ENCODE measurements at places on chromosomes 2 and 18. TPM values are rescaled to one million over a fixed set of nuclear protein-coding genes. Genes with fewer than 3 reads are reported as not detected.

DNA sequence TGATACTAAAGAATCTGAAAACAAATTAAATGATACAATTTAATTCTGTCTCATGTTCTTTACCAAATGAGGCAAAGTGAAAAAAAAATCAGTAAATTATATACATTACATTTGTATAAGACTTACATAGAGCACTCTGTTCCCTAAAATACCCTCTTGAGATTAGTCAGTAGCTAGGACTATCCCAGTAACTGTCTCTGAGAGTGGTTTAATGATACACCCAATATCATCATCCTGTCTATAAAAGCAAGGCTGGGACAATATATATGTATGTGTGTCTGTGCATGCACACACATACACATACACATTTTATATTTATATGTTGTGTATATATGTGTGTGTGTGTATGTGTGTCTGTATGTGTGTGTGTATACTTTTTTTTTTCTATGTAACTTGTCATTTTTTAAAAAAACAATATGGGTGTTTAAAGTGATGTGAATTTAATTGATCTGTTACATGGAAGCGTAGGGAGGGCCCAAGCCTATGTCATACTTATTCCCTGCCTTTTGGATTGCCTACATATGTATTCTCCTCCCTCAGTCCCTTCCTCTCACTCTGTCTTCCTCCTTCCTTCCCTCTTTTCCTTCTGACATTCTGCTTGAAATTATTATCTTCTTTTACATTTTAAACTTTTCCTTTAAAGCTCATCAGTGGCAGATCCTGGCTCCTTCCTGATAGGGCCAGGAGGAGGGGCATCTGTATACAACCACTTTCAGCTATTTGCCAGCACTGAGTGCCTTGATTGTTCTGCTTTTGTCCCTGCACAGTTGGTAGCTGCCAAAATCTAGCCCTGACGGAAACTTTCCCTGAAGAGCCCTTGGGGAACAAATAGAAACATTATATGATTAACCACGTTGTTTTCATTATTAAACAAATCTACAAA, 6.8 kb downstream of the ASXL3 start:
- no peak overlapping the region for H3K4me3 ChIP-seq
- no peaks in the 10 kb centered on the region for H3K36me3 ChIP-seq
- no peaks in the 10 kb centered on the region for H3K4me1 ChIP-seq
- no peak for DNase-seq

- no peaks in the 10 kb centered on the region for H3K27me3 ChIP-seq
- no peaks in the 10 kb centered on the region for H3K36me3 ChIP-seq
- H3K4me1 ChIP-seq, result 0 out of 2 replicates have a peak, but pooled peaks cover 5% of the 10 kb centered on the region
- no peak overlapping the region for H3K4me3 ChIP-seq
- no peak overlapping the region for H3K27ac ChIP-seq
Observed at GRCh38 chr18:59835605-59836379, 64.0 kb upstream of the PMAIP1 start.

DNA sequence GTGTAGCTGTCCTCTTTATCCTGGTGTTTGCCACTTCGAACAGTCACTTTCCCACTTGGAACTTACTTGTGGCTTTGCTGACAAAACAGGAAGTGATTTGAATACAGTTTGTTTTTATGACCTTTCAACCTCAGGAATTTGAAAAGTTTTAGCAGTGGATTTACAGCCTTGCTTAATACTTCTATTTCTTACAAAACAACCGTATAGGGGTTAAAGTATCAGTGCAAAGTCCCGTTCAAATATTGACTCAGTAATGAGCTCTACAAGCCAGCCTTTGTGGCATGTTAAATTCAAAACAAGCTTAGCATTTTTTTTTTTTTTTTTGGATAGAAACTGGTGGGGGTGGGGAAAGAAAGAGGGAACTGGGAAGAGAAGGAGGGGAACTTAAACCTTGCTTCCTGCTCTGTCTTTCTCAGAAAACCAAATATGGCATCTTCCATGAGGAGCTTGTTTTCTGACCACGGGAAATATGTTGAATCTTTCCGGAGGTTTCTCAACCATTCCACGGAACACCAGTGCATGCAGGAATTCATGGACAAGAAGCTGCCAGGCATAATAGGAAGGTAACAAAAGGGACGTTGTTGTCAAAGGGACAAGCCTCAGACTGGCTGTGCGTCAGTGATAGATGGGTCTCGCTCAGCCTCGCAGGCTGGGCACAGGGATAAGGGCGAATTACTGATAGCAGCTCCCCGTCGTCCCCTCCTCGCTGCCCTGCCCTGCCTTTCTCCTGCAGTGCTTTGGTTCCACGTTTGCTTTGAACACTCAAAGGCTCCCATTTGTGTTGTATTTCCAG, at the start of gene HNMT:
Gene HNMT, plus strand, starts transcription at position 408 of the 793 bp plus-strand sequence. Its CDS starts 19 bp downstream, at position 427.
- peaks cover 28% of the 10 kb centered on the region for H3K4me1 ChIP-seq
- DNase-seq, result peak; percentile 59
- H3K27me3 ChIP-seq, result no peaks in the 10 kb centered on the region
- H3K4me3 ChIP-seq, result peak within 1 kb of the TSS; percentile 66

- H3K4me1 ChIP-seq, result peaks cover 6% of the 10 kb centered on the region
- peak; percentile 20 for DNase-seq
- no peaks in the 10 kb centered on the region for H3K36me3 ChIP-seq
- no peak overlapping the region for H3K4me3 ChIP-seq
Observed at GRCh38 chr2:172826522-172826921, 90.9 kb downstream of the RAPGEF4 start.

- H3K4me3 ChIP-seq, result no peak overlapping the region
- no peak overlapping the region for H3K27ac ChIP-seq
- no peaks in the 10 kb centered on the region for H3K36me3 ChIP-seq
- no peaks in the 10 kb centered on the region for H3K27me3 ChIP-seq
Observed at GRCh38 chr2:235976956-235977355, 191.2 kb downstream of the GBX2 start.

GRCh38 chr2:205827809-205828365, 145.6 kb downstream of the NRP2 start:
- DNase-seq, result no peak
- no peak overlapping the region for H3K27ac ChIP-seq

DNA sequence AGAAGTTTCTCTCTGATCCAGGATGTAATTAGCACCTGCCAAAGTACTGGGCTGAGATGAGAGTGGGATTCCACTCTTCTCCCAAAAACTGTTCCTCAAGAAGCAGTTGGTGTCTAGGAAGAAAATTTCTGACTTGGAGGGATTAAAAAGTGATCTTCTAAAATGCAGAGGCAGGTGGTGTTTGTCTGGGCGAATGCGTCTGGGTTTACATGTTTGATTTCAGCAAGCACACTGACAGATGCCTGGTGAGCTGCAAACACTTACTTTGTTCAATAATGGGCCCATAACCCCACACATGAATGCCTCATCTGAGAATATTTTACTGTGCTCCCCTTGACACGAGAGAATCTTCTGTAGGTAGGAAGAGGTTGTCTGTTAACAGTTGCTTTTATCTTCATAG, 24.3 kb upstream of the KCNF1 start:
- H3K27me3 ChIP-seq, result peaks cover 17% of the 10 kb centered on the region
- no peaks in the 10 kb centered on the region for H3K4me1 ChIP-seq
- no peak overlapping the region for H3K4me3 ChIP-seq
- H3K27ac ChIP-seq, result no peak overlapping the region
- DNase-seq, result no peak
- H3K36me3 ChIP-seq, result no peaks in the 10 kb centered on the region

- no peaks in the 10 kb centered on the region for H3K4me1 ChIP-seq
- no peak overlapping the region for H3K27ac ChIP-seq
- DNase-seq, result peak; percentile 29
- H3K36me3 ChIP-seq, result no peaks in the 10 kb centered on the region
- no peaks in the 10 kb centered on the region for H3K27me3 ChIP-seq
Observed at GRCh38 chr2:210399440-210400041, 77.0 kb downstream of the LANCL1 start.

DNA sequence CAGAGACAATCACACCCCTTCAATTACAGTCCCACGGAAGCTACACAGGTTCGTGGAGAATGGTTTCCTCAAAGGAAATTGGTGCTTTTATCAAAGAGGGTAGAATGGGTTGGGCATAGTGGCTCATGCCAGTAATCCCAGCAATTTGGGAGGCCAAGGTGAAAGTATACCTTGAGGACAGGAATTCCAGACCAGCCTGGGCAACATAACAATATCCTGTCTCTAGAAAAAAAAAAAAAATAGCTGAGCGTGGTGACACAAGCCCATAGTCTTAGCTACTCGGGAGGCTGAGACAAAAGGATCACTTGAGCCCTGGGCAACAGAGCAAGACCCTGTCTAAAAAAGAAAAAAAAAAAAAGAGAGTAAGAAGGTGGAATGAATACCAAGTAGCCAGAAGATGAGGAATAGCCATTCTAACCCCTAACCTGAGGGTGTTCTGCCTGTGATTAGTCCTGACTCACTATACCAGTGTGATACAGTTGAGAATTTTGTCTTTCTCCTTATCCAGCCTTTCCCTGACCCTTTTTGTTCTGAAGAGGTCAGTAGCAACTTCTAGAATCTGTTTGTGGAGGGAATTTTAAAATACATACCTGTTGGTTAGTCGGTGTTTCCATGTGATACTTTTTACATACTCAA, 283.2 kb downstream of the MREG start:
- H3K27ac ChIP-seq, result peak overlapping the region; percentile 75
- H3K4me3 ChIP-seq, result no peak overlapping the region
- H3K36me3 ChIP-seq, result no peaks in the 10 kb centered on the region
- H3K4me1 ChIP-seq, result peaks cover 43% of the 10 kb centered on the region

DNA sequence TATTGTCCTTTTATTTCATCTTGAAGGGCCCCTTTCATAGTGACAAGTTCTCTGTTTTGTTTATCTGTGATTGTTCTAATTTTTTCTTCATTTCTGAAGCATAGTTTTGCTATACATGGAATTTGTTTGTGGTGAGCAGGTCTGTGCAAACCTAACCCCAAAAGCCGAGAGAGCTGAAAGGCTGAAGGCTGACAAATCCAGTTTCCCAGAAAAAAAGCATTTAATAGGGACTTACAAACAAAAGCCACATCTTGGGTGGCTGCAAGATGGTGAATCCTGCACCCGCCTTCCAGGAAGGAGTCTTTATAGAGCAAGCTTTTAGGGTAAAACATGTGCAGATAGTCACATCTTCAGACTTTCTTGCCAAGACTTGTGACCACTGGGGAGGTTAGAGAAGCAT, 473.4 kb upstream of the TRIB2 start:
- H3K4me1 ChIP-seq, result no peaks in the 10 kb centered on the region
- H3K27ac ChIP-seq, result no peak overlapping the region
- H3K36me3 ChIP-seq, result no peaks in the 10 kb centered on the region
- H3K27me3 ChIP-seq, result no peaks in the 10 kb centered on the region
- no peak overlapping the region for H3K4me3 ChIP-seq
- DNase-seq, result no peak

DNA sequence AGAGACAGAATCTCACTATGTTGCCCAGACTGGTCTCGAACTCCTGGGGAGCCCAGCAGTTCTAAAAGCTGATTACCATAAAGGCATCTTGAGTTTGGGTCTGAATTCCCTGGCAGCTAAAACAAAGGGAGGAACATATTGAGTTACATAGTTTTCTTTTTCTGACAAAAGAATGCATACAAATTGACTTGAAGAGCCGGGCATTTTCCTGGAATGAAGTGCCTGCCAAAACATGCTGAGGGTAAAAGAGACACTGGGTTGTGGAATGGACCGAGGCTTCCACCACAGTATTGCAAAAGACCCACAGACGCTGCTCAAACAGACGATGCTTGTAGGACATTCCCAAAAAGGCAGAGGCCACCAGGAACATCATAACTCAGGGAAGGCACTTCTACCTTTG, 35.1 kb upstream of the ROCK2 start:
- no peaks in the 10 kb centered on the region for H3K36me3 ChIP-seq
- H3K4me1 ChIP-seq, result peaks cover 16% of the 10 kb centered on the region
- H3K27me3 ChIP-seq, result no peaks in the 10 kb centered on the region

- no peaks in the 10 kb centered on the region for H3K4me1 ChIP-seq
- no peak overlapping the region for H3K4me3 ChIP-seq
- no peak overlapping the region for H3K27ac ChIP-seq
- H3K27me3 ChIP-seq, result peaks cover 48% of the 10 kb centered on the region
Observed at GRCh38 chr18:24725644-24726415, 265.4 kb downstream of the HRH4 start.

DNA sequence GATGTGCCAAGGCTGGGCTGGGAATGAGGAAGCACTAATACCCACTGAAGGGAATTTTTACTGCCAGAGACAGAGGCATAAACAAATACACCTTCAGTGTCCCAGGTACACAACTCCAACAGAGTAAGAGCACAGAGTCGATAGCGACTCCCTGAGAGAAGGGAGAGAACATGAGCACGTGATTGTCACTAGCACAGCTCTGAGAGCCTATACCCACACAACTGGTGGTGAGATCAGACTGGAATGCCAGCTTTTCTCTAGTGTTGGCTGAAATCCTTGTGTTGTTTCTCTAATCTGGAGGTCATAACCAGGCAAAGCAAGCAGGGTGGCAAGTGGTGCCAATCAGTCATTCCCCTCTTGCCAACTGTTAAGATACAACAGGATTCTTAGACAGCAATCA, 377.2 kb downstream of the CNTNAP5 start:
- H3K36me3 ChIP-seq, result no peaks in the 10 kb centered on the region
- no peaks in the 10 kb centered on the region for H3K4me1 ChIP-seq
- no peak for DNase-seq

DNA sequence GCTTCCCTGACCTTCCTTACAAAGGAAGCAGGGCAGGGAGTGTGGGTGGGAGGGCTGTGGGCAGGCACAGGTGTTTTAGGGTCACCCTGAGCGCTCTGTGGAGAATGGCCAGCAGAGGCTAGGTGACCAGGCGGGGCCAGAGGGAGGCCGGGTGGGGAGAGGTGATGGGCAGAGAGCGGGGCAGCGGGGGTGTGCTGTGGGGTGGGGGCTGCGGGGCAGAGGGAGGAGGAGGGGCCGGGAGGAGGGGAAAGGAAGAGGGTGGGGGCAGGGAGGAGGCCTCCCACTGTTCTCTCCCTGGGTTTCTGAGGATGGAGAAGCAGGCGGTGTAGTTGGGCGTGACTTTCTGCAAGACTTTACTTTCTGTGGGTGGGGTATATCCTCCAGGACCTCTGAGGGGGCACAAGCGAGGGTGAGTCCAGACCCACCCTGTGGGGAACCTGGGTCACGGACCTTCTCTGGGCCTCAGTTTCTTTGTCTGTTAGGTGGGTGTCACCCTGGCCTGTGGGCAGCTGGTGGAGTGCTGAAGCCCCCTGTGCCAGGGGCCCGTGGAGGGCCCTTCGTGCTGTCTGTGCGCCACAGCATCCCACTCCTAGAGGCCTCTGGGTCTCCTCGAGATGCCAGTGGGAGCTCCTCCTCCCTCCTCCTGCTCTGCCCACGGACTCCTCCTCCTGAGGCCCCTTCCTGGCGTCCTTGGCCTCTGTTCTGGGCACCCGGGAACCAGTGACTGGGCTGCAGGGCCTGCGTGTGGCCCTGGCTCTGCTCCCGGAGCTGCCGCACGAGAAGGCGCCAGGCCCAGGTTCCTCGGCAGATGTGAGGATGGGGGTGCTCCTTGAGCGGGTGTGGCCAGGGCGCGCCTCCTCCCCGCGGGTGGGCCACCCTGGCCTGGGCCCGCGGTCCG, 6.3 kb upstream of the NEU4 start:
- no peak overlapping the region for H3K27ac ChIP-seq
- DNase-seq, result no peak
- H3K4me3 ChIP-seq, result peak overlapping the region; percentile 67
- H3K36me3 ChIP-seq, result no peaks in the 10 kb centered on the region

- no peaks in the 10 kb centered on the region for H3K36me3 ChIP-seq
- DNase-seq, result no peak
- H3K4me3 ChIP-seq, result peak overlapping the region; percentile 84
- H3K27ac ChIP-seq, result peak overlapping the region; percentile 73
- no peaks in the 10 kb centered on the region for H3K27me3 ChIP-seq
Observed at GRCh38 chr2:74457129-74457548, 1.1 kb upstream of the WBP1 start.

CYP20A1 gene
- total RNA-seq, result 51.1 TPM

GALNT14 gene
- 1.4 TPM for total RNA-seq

SULT1C2 gene
- total RNA-seq, result not detected

CAPN14 gene
- not detected for total RNA-seq

HES6 gene
- 0.86 TPM for total RNA-seq

REG1B gene
- not detected for total RNA-seq

All from GM23248 (cell line).